ENCODE measurements at places on chromosomes 7 and 10. TPM values are rescaled to one million over a fixed set of nuclear protein-coding genes. Genes with fewer than 3 reads are reported as not detected.

- DNase-seq: no peak
These were observed 21.0 kb upstream of the DDX21 start for GRCh38 chr10:68934994-68935393.

The CELF2 gene
- total RNA-seq: 10.4 TPM

The TRPV5 gene
- not detected for total RNA-seq

- DNase-seq: no peak
These were observed 167.9 kb upstream of the PFKP start for GRCh38 chr10:2899246-2899951.

DNA sequence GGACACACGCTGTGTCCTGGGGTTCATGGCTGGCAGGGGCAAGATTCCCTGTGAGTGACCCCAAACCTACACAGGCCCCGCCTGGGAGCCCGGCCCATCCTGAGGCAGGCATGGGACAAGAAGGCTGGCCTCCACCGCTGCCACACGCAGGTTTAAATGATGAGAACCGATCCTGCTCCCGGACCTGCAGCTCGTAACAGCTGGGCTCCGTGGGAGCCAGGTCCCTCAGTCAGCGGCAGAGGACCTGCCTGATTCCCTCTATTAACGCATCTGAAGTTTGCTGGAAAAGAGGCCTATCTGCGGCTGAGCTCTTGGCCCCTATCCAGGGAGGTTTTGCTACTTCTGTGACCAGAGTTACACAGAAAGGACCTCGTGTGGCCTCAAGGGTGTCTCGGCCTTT is 112.3 kb downstream of the VIPR2 start:
- DNase-seq: no peak

DNA sequence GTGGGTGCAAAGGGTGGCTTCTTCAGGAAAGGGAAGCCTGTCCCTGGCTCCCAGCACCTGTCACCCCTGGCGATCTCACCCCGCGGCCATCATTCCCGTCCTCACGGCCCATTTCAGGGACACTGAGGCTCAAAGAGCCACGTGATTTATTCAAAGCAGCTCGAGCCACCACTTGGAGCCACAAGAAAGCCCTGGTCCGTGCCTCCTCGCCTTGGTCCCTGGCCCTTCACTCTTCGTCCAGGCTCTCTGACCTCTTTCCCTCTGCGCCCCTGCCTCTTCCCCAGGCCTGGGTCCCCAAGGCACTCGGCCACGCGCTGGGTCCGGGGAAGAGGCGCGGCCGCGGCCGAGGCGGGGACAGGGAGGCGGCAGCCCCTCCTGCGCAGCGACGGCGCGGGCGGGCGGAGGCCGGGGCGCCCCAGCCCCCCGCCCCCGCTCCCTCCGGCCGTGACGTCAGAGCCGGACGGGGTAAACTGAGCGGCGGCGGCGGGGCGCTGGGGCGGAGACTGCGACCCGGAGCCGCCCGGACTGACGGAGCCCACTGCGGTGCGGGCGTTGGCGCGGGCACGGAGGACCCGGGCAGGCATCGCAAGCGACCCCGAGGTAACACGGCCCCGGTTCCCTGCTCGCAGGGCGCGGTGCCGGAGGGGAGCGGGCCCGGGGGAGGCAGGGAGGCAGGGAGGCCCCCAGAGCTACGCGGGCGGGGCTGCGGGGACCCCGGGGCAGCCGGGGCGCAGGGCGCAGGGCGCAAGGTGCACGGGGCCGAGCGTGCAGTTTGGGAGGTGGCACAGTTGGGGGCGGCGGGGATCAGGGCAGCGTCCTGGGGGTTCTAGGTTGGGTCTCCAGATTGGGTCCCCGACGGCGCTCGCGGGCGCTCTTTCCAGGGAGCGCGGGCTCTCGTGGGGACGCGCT is at the start of gene SLC18A2:
Gene SLC18A2, plus strand, starts transcription at position 494 of the 909 bp plus-strand sequence. CDS start 580 bp downstream, outside the sequence.
- no peak for DNase-seq

DNA sequence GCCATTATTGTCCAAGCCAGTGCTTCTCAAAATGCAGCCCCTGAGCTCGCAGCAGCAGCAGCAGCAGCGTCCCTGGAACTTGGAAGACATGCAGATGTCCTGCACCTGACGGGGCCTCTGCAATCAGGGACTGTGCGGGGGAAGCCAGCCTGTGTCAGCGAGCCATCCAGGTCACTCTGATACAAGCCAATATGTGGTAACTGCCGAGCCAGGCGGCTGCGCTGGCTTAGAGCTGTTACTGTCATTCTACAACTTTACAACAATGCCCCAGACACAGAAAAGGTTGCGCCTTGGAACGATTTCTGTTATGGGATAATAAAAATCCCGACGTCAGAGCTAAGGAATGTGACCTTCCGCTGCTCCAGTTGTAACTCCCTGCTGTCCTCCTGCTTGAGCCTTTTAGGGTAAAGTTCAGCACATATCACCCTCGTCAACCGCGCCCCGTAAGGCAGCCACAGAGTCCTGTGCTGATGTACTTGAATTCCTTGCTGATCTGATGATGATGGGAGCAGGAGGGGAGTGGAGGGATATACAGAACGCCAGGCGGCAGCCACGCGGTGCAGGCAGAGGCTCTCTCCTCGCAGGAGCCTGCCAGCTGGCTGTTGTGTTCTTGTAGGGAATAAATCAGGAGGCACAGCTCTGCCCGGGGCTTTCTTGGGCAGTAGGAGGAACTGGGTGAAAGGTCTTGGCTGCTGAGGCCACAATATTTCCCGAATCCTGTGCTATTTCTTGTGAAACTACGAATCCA is 20.0 kb upstream of the CRYGN start:
- peak; percentile 81 for DNase-seq

The IGF2BP3 gene
- 1.3 TPM for total RNA-seq

DNA sequence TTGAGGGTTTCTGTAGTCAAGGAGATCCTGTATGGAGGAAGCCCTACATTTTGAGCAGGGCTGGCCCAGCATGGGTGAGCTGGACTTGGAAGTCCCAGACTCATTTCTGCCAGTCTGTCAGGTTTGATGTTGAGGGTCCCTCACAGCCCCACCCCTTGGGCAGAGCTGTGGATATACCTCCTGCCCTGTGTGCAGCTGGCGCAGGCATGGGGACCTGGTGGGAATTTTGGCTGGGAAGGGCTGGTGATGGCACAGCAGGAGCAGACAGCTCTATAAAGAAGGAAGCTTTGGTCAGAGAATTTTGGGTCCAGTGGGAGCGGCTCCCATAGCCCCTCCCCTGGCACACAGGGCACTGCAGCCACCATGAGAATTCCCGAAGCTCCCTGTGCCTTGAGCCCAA is 482.6 kb downstream of the RPS24 start:
- DNase-seq: no peak

GRCh38 chr10:83432261-83433045 is 706.9 kb upstream of the GHITM start:
- no peak for DNase-seq

DNA sequence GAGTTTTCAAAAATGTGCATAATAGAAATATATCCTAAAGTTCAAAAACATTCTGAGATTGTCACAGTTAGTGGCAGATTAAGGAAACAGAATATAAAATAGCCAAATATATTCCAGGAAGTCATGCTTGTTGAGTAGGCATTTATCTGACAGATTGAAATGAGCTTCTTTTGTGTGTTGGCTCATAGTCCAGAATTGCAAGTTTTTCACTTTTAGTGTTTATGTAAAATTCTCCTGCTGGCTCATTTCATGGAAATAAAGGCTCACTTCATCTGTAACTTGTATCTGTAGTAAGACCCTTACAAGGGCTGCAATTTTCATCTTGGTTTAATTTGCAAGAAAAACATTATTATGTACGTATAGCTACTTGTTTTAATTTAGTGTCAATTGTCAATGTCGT is 93.5 kb downstream of the MCU start:
- no peak for DNase-seq
